ENCODE measurements at places on chromosomes 4 and X. TPM values are rescaled to one million over a fixed set of nuclear protein-coding genes. Genes with fewer than 3 reads are reported as not detected.

The CD38 gene
- 1.0 TPM for total RNA-seq

The FAAH2 gene
- total RNA-seq, result not detected

The CXCL5 gene
- total RNA-seq, result 39.8 TPM

The COX7B gene
- 268 TPM for total RNA-seq

The PSAPL1 gene
- not detected for total RNA-seq

The HOPX gene
- not detected for total RNA-seq

The TNIP3 gene
- total RNA-seq, result 0.69 TPM

The F8A2 gene
- total RNA-seq, result not detected

The FGA gene
- total RNA-seq, result not detected

The GDPD2 gene
- not detected for total RNA-seq
